Immature natural killer cell (primary cell): ENCODE measurements at places on chromosomes 13 and 19.

DNA sequence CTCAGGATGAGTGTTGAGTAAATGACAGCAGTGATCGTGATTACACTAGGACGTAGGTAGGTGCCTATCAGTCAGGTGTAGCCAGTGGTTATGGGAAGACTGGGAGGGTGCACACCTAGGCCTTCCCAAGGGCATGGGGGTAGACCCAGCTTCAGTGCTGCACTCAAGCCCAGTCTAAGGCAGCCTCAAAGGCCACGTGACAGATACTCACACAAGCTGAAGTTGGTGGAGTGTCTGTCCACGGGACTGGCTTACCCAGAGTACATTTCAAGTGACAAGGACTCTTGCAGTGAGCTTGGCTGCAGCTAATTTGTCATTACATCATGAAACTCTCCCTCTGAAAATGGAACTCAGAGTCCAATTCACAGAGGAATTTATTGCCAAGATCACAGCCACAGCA lies 118.3 kb downstream of the SHISA2 start:
- no peak for DNase-seq

- DNase-seq, result no peak
Measured at GRCh38 chr19:4719499-4719866, 4.2 kb downstream of the DPP9 start.

GRCh38 chr19:47730521-47730889 lies 14.8 kb upstream of the NOP53 start:
- DNase-seq, result no peak

DNA sequence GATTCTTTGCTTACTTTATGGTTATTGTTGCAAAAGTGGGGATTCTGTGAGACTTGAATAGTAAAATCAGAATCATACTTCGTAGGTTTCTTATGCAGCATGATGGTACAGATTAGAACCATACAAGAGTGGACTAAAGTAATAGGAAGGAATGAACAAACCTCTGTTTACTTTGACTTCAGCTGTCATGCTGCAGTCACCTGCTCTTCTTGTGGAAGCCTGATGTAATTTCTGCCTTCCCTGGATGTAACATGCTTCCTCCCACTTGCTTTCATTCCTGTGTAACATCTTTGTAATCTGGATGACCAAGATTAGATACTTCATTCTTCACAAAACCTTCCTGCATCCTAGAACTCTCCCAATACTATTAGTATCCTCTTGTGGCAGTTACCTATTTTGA lies 235.0 kb downstream of the PCCA start:
- DNase-seq, result no peak

- no peak for DNase-seq
Measured at GRCh38 chr13:45064889-45065288, 55.4 kb upstream of the GTF2F2 start.

- DNase-seq, result no peak
Measured at GRCh38 chr19:41774515-41774980, 19.2 kb downstream of the CEACAM6 start.

GRCh38 chr19:4877753-4878490 lies 10.5 kb upstream of the PLIN3 start:
- DNase-seq, result no peak

DNA sequence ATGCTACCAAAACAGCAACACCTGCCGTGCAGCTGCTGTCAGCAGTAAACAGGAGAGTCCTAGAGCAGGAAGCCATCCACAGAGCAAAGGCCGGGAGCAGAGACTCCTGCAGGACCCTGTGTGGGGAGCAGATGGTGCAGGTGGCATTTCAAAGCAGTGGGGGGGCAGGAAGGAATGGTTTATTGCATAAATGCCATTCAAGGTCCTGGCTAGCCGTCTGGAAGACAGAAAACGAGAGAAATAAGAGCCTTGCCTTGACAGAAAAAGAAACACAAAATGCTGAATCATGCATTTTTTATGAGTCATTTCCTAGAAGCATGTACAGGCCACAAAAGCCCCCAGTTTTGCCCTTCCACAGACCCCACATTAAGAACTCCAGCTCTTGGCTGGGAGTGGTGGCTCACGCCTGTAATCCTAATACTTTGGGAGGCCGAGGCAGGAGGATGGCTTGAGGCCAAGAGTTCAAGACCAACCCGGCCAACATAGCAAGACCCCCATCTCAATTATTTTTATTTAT lies 5.4 kb downstream of the RSPH6A start:
- DNase-seq, result no peak

- no peak for DNase-seq
Measured at GRCh38 chr13:21556051-21556450, 47.9 kb downstream of the MICU2 start.

DNA sequence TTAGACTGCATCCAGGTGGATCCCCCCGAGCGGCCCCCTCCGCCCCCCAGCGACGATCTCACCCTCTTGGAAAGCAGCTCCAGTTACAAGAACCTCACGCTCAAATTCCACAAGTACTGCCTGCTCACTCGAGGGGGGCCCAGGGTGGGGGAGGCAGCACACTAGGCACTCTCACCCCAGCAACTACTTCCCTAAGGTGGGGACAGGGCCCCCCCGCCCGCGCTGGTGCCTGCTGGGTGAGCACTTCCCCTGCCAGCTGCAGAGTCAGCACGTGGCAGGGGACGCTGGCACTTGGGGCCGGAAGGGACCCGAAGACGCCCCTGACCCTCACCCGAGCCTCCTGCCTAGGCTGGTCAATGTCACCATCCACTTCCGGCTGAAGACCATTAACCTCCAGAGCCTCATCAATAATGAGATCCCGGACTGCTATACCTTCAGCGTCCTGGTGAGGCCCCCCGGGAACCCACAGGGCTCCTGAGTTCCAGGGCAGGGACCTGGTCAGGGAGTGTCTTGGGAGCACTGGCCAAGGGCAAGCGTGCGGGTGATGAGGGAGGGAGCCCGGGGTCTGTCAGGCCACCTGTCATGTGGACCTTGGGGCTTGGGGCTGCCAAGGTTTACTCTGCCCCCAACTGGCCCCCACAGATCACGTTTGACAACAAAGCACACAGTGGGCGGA lies 5.2 kb downstream of the MCOLN1 start:
- no peak for DNase-seq

GRCh38 chr13:25178070-25178469 lies 6.0 kb upstream of the AMER2 start:
- no peak for DNase-seq

DNA sequence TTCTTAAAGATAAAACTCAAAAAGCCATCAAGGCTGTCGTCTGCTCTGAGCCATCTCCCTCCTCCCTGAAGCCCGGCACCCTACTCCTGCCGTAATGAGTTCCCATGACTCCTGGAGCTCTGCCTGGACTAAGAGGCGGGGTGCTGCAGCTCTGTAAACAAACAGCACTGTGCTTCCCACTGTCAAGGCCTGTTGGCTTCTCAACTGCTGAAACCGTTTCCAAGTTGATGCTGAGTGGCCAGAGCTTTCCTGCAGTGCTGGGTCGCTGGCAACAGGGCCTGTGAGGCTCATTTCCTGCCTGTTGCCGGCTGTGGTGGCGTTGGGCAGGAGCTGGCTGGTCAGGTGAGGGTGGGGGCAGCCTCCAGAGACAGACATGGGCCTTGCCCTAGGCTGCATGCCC lies 26.7 kb upstream of the ISYNA1 start:
- DNase-seq, result no peak

DNA sequence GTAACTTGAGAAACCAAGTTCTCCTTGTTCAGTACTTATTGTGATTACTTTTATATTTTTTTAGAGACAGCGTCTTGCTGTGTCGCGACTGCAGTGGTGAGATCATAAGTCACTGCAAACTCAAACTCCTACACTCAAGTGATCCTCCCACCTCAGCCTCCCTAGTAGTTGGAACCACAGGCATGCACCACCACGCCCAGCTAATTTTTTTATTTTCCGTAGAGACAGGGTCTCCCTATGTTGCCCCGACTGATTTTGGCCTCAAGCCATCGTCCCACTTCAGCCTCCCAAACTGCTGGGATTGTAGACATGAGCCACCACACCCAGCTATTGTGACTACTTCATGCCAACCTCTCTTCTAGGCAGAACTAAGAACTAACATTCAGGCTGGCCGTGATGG lies 8.3 kb downstream of the C19orf53 start:
- DNase-seq, result no peak

- no peak for DNase-seq
Measured at GRCh38 chr19:47658431-47659348, 49.8 kb downstream of the BICRA start.

DNA sequence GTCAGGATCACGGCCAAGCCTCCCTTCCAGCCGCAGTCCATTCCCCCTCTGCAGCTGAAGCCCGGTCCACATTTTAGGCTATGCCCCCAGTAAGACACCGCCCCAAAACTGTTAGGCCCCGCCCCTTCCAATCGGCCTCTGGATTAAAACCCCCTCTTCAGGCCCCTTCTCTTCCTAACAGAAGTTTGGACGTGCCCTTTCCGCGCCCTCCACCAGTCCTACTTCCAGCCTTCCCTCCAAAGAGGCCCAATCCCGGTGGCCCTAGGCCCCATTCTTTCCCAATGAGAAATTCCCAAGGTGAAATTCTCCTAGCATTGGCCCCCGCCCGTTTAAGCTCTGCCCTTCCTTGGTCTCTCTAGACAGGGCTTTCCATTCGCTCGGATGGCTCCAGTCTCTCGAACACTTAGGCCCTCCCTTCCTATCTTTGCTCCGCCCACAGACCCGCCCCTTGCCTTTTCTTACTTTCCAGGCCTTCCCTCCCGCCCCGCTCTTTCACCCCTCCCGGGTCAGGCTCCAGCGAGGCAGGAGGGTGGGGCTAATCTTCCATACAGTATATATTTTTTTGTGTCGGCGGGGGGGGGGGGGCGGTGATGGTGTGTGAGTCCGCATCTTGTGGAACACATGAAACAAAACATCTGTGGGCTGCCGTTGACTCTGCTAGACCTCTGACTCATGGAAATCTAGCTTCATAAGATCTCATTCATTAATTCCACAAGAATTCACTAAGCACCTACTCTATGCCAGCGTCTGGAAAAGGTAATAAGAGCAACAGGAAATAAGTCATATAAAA lies 13.6 kb downstream of the LTBP4 start:
- peak; percentile 53 for DNase-seq

DNA sequence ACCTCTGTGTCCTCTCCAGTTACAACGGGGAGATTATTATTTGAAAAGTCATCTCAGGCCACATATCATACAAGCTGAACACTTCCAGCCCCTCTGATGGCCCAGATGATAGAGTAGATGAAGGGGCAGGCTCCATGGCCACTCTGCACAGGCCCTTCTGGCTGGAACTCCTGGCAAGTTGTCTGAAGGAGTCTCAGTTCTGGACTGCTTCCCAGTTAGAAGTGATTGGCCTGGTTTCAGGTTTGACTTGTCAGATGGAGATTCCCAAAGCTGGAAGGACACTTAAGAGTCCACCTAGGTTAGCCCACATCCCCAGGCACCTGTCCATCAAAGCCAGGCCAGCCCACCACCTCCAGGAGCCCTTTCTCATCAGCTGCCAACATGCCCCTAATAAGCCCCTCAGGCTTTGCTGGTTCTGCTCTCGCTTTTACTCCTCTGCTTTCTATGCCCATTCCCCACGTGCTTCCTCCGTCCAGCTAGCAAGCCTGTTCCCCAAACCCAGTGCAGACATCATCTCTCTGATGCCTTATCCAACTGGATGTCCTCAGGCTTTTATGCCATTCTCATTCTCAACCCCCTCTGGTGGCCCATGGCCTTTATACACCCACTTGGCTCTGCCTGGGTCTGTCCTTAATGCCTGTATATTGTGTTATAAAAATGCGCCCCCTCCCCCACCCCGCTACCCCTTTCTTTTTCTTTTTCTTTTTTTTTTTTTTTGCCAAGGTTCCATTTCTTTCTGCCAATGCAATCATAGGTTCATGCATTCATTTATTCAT lies 56.5 kb downstream of the HSPH1 start:
- no peak for DNase-seq

DNA sequence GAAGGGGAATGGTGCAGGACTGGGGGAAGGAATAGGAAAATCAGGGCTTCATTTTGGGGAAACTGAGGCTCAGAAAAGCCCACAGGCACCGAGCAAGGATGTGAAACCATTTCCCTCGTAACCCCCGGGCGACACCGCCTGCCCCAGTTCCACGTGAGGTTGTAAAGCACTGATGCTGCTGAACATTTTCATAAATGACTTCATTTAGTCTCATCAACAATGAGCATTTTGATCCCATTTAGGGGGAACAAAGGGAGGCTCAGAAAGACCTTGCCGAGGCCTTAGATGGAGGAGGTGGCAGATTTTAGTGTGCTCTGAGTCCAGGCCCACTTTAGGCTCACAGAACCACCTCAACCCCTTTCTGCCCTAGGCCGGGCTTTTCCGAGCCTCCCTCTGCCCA lies 20.5 kb upstream of the FBXO27 start:
- no peak for DNase-seq
